Left renal cortex interstitium (tissue), 4 donors: ENCODE measurements at places on chromosomes 6 and 20. TPM values are rescaled to one million over a fixed set of nuclear protein-coding genes. Genes with fewer than 3 reads are reported as not detected.
A peak's percentile ranks its signal among the peaks of the same experiment; 100 is the strongest.

DNA sequence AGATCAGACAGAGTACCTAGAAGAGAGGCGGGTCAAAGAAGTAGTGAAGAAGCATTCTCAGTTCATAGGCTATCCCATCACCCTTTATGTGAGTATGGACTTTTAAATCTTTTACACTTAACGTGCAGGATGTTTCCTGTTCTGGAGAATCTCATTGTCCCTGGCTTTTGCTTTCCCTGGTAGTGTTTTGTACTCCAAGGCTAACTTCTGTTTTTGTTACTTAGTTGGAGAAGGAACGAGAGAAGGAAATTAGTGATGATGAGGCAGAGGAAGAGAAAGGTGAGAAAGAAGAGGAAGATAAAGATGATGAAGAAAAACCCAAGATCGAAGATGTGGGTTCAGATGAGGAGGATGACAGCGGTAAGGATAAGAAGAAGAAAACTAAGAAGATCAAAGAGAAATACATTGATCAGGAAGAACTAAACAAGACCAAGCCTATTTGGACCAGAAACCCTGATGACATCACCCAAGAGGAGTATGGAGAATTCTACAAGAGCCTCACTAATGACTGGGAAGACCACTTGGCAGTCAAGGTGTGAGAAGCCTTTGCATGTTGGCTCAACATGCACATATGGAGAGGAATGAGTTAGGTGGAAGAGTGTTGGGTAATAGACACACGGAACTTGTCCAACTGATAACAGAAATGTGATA is 3.3 kb downstream of the HSP90AB1 start:
- no peak for DNase-seq

DNA sequence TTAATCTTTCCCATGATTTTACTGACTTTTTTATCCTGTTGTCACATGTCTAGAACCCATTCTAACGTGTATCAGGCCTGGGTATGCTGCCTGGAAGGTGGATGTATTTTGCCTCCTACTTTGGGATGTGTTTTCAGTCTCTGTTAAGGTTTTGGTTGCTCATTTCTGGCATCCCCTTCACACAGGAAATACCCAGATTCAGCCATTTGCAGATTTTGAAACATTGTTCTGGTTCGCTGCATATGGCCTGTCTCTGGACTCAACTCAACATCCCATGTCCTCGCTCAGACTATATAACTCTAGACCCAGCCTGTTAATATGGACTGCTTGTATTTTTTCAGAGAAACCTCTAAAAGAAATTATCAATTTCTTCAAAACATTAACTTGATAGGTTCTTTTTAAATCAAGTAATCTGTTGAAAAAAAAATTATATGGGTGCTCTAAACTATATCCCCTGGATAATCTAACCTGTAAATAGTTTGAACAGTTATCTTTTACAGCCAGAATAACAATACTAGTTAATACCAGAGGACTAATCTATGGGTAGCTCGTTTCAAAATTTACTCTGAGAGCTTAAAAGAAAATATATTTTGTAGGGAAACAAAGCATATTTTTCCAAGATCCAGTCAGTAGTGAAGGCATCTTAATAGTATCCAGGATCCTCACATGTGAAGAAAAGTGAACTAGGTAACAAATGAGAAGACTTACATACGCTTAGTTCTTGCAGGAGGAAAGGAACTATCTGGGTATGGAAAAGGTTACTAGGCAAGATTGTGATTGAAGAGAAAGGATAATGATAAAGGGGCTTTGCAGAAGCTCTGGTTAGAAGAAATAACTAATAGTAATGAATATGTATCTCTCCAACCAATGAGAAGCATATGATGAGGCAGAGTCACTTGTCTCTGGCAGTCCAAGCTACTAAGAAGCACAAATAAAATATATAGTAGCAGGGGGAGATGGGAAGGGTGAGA is 23.4 kb upstream of the HLA-DQB1 start:
- DNase-seq, result no peak

- DNase-seq, result no peak
Measured at GRCh38 chr20:52236292-52236691, 44.7 kb upstream of the ZFP64 start.

The PAK1IP1 gene
- polyA plus RNA-seq, result 20.0 TPM

GRCh38 chr6:48933136-48933535 is 529.9 kb downstream of the MMUT start:
- no peak for DNase-seq

DNA sequence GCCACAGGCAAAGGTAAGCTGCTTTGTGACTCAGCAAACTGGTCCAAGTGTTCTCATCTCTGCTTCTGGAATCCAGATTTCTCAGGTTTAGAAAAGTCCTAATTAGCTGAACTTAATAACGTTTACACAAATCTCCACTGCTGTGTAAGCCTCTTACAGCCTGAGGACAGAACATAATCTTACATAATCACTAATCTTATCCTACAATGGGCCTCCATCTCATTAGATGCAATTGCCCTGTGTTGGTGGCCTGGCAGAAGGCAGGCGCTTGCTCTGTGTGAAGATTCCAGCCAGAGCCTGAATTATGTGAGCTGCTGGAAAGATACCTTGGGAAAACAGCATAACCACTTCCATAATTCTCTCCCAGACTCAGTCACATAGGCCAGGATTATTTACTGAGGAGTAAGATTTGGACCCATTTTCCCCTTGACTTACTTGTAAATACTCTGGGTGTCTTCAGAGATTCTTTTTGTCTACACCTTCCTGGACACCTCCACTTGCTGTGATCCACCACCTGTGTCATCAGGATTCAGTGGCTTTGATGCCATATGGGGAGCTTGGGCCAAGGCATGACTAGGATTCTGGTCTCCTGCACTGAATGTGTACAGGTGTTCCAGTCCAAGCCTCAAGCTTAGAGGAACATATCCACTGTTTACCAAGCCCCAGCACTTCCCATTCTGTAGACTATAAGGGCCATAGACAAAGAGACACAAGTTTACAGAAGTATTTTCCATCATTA is 104.4 kb downstream of the C6orf118 start:
- DNase-seq, result no peak

The PRR18 gene
- 0.30 TPM for polyA plus RNA-seq

GRCh38 chr6:82882363-82883023 is 183.1 kb downstream of the UBE3D start:
- no peak for DNase-seq

GRCh38 chr20:11137688-11138087 is 463.9 kb upstream of the JAG1 start:
- no peak for DNase-seq

- DNase-seq, result peak; percentile 68
Measured at GRCh38 chr6:82246802-82247504, 591 bp downstream of the IBTK start.

The FAXC gene
- polyA plus RNA-seq, result 5.9 TPM

DNA sequence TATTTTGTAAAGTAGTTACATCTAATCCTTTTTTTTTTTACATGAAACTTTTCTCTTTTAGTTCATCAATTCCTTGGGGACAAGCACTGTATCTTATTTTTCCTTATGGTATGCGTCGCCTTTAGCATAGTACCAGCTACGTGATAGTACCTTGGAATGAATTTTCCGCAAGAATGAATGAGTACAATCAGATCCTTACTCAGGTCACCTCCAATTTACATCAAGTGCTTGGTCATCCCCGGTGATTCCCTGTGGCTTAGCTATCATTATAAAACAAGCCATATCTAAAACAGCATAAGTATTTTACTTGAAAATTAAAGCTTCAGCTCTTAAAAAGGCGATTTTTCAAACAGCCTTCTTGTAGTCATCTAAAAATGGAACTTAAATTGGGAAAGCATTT is 680.4 kb upstream of the MAP3K7 start:
- DNase-seq, result no peak

The GRIK2 gene
- polyA plus RNA-seq, result 12.1 TPM

- DNase-seq, result no peak
Measured at GRCh38 chr6:144879436-144879835, 594.3 kb downstream of the UTRN start.

The MUCL3 gene
- polyA plus RNA-seq, result 0.13 TPM

GRCh38 chr6:21947731-21948386 is 349.0 kb downstream of the PRL start:
- DNase-seq, result no peak

The TPD52L1 gene
- polyA plus RNA-seq, result 90.1 TPM

DNA sequence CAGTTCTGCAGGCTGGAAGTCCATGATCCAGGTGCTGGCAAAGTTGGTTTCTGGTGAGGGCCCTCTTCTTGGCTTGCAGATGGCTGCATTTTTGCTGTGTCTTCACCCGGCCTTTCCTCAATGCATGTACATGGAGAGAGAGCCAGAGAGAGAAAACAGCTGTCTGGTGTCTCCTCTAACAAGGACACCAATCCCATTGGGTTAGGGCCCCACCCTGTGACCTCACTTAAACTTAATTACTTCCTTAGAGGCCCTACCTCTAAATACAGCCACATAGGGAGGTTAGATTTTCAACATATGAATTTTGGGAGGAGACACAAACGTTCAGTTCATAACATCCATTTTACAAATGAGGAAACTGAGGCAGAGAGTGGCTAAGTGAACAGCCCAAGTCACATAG is 202.4 kb downstream of the ZMYND8 start:
- no peak for DNase-seq

The RNF146 gene
- 81.1 TPM for polyA plus RNA-seq

- DNase-seq, result no peak
Measured at GRCh38 chr6:33165581-33166258, 26.5 kb downstream of the COL11A2 start.

The IRF4 gene
- polyA plus RNA-seq, result 0.28 TPM

DNA sequence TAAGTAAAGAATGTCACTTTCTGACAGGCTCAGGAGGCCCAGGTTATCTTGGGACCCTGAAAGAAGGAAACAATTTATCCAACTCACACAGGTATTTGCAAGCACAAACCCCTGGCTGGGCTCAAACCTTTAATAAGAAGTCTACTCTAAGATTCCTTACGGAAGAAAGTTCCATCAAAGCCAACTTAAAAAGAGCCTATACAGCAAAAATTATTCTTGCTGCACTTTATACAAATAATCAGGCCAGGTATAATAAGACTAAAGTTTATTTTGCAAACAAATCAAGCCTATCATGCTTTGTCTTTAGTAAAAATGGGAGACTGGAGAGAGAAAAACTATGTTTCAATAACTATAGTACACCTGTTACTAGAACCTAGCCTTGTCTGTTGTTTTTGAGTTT is 102.1 kb downstream of the DTNBP1 start:
- DNase-seq, result no peak

DNA sequence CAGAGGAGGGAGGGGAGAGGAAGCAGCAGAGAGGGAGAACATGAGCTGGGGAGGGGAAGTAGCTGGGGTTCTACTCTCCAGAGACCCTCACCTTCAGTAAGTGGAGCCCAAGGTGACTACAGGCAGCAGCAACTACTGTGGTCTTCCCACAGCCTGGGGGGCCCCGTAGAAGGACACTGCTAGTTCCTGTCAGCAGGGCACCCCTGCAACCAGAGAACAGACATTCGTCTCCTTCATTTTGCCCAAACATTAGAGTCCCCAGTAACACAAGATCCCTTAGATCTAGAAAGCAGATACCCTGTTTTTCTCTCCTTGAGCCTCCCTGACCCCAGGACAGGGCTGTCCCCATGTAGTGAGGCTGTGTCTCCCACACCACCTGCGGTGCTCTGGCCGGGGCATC is 8.2 kb downstream of the GNMT start:
- DNase-seq, result no peak

- DNase-seq, result no peak
Measured at GRCh38 chr20:15113144-15113773, 775.8 kb upstream of the FLRT3 start.

GRCh38 chr6:102759415-102759814 is 1365.9 kb downstream of the GRIK2 start:
- DNase-seq, result no peak

GRCh38 chr20:15241681-15242080 is 904.3 kb upstream of the FLRT3 start:
- no peak for DNase-seq

- no peak for DNase-seq
Measured at GRCh38 chr6:114712129-114712662, 369.4 kb upstream of the HS3ST5 start.

DNA sequence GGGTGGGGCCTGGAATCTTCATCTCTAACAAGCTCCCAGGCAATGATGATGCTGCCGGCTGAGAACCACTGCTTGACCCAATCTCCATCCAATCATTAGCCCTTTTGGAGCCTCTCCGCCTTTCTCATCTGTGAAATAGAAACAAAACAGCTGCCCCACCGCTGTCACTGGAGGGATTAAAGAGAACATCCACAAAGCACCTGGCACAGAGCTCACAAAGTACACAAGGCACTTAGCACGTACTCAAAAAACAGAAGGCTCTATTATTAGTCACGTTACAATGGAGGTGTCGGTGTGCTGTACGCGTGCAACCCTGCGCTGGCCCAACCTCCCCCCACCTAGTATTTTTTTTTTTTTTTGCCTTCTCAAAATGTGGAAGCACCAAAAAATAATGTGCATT is 213.5 kb upstream of the ARID1B start:
- DNase-seq, result no peak

DNA sequence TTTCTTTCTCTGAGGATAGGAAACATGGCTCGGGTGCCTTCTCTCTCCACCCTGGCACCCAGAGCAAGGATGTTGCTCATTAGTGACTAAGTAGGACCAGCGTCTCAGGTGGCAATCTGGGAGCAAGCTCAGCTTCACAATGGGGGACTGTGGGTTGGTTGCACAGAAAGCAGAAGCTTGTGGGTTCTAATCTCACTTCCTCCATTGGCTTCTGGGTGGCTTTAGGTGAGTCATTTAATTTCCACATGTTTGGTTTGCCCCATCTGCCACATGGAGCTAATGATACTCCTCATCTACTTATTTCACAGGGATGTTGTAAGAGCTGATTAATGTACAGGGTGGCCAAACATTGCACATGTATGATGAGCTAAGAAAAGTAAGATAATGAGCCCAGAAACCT is 54.8 kb upstream of the AKIRIN2 start:
- no peak for DNase-seq

GRCh38 chr6:35049156-35049735 is 91.9 kb downstream of the TCP11 start:
- DNase-seq, result no peak

- no peak for DNase-seq
Measured at GRCh38 chr6:156852858-156853216, 75.7 kb downstream of the ARID1B start.

The TRIM38 gene
- 9.5 TPM for polyA plus RNA-seq

- no peak for DNase-seq
Measured at GRCh38 chr6:83215131-83216047, 22.2 kb downstream of the RWDD2A start.

DNA sequence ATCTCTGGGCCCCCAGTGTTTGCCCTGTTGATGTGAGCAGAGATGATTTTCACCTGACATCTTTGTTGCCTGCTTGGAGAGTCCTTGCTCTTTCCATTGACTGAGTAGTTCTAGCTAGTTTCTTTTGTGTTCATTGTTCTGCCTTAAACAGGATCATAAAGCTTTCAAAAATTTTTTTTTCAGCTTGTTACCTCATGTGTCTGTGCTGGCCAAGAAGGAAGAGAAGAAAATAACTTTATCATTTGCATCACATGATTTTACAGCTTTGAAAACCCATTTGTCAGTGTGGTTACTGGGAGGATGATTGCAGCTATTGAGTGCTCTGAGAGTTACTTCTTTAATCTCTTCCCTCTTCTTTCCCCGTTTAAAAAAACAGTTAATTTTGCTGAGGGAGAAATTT is 16.0 kb downstream of the FOXO3 start:
- no peak for DNase-seq

The PRICKLE4 gene
- polyA plus RNA-seq, result 1.9 TPM

The RGL2 gene
- polyA plus RNA-seq, result 150 TPM

GRCh38 chr6:131792091-131792496 is 15.7 kb upstream of the ENPP1 start:
- DNase-seq, result no peak
